GDM1 (cell line): ENCODE measurements at places on chromosomes 2 and 18.

DNA sequence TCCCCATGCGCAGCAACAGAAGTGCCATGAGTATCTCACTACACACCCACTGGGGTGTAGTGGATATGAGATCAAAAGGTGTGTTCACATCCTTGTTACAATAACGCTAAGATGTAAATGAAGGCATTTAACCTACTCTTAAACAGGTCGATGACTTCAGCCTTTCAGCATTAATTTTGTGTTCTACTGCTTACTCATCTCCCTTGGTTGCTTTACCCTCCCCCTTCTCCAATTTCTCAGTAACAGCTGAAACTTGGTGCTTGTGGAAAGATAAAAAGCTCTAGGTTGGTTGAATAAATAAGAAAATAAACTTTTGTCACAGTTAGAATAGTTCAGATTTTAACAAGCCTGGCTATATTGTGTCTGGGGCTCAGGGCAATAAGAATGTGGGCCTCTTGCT lies 147.5 kb upstream of the SESTD1 start:
- DNase-seq = no peak

- DNase-seq = no peak
These were observed 94.8 kb upstream of the CXCR4 start for GRCh38 chr2:136212426-136213378.

DNA sequence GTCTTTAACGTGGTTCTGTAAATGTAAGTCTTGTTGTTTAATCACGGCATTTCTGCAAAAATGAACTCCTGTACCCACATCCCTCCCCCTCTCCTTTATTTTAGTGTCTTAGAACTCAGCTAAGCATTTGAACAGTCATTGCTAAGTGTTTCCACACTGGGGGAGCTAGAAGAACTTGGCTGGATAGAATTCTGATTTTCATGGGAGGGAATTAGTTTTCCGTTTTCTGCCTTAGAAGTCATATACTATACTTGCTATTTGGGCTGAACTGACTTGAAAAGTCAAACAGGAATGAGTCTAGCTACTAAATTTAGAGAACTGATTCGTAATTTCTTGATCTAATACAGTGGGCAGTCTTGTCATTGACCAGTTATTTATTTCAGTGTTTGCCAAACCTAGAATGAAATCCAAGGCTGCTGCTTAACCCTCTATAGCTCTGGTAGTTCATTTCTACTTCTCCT lies 61.1 kb downstream of the FMNL2 start:
- no peak for DNase-seq

DNA sequence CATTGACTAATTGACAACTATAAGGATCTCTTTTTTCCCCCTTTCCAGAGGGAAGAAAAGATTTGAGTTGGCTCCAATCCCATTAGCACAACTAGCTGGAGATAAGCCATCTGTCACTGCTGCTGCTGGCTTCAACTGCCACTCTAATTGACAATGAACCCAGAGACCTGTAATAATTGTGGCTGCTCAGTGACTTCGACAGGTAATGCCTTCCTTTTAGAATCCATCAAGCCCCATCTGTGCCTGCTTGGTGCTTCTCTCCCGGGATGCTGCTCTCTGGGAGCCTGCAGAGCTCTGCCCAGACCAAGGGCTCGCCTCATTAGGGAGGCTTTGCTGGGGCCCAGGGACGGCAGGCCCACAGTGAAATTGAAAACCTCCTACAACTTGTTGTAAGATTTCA lies 376.7 kb upstream of the SOX11 start:
- no peak for DNase-seq

GRCh38 chr2:197092431-197092830 lies 165.9 kb upstream of the PGAP1 start:
- DNase-seq = no peak

- no peak for DNase-seq
These were observed 2.4 kb downstream of the NEU4 start for GRCh38 chr2:241811201-241811951.

DNA sequence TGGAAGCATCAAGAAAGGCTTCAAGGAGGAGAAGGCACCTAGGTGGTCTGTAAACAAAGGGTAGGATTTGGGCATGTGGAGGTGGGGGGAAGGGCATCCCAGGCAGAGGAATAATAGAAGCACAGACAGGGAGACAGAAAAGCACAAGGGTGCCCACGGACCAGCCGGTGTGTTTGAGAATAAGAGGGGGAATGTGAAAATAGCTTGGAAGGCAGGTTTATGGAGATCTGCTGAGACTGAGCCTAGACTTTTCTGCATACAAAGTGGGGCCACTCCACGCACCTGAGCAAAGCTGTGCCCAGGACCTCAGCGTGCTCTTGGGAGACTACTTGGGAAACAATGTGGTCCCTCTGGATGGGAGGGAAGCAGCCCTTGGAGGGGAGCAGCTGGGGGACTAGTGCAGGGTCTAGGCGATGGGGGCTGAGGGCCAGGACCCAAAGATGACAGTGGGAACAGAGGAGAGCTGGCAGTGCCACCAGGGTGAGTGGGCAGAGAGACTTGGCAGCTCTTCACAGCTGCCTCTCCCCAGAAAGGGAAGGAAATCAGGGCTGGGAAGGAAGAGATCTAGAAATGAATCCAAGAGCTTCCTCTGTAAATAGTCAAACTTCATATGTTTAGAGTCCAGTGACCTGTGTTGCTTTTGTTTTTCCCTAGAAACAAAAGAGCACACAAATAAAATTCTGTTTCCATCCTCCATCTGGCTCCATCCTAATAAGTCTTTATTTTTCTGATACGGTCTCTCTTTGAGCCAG lies 110.7 kb upstream of the SMAD7 start:
- no peak for DNase-seq

- DNase-seq = no peak
These were observed 7.4 kb upstream of the GPR75 start for GRCh38 chr2:53867169-53867568.

GRCh38 chr18:33844232-33844631 lies 266.2 kb downstream of the ASXL3 start:
- no peak for DNase-seq

DNA sequence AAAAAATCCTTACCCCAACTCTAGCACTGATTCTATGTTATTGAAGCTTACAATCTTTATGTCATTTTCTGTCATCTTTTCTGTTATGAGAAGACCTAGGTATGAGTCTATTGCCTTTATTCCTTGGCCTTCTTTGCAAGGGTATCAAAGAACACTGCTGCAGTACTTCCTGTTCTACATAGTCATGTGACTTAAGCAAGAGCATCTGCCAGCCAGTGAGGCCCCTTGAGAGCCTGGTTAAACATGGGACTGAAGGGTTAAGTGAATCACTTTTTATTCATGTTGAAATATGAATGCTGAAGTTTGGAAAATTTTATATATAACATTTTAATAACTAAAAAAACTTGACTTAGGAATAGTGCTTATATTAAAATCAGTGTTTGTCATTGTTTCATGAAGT lies 844 bp upstream of the CPS1 start:
- no peak for DNase-seq

DNA sequence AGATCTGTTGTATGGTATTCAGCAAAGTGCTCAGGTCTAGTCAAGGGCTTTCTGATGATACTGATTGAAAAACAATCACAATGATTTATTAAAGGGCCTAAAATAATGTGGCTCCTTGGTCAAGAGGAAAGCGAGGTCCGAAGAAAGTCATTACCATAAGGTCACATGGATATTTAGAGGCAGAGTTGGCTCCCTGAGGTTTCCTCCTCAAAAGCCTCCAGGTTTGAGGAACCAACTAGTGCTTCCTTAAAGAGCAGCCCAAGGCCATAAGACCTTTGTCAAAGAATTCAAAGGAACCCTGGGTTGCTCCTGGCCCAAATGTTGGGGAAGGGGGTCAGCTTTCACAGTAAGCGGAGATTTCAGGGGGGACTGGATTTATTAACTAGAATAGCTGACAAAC lies 280.7 kb upstream of the ATP5MC3 start:
- DNase-seq = no peak

DNA sequence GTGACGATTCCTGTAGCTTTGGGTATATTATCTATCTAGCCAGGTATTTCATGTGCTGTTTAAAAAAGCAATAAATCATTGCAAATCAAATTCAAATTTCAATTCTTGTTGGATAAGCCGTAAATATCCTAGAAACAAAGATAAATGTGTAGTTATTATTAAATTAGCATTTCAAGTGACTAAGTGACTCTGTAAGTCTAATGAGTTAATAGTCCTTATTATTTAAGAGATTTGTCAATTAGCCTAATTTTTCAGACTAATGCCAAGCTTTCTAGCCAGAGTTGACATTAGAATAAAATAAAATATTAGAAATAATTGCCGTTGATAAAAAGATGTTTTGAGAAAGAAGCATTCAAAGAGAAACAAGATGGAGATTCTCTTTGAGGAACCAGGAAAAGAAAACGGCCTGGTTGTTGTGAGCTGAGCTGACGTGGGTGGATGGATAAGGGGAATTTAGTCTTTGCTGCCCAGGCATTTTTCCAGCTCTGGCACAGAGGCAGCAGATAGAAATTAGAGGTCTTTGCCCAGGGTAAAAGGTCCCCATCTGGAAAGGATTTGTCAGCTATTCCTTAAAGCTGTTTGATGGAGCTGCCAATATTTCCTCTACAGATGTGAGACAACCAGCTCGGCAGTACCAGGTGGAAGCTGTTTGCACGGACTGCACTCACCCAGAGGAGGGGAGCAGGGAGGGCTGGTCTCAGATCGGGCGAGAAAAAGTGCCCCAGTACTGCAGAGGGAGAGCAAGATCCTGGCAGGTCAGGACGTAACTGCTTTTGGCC lies 117.3 kb upstream of the SEC11C start:
- no peak for DNase-seq

- DNase-seq = no peak
These were observed 337.8 kb upstream of the DSEL start for GRCh38 chr18:67854340-67854739.

DNA sequence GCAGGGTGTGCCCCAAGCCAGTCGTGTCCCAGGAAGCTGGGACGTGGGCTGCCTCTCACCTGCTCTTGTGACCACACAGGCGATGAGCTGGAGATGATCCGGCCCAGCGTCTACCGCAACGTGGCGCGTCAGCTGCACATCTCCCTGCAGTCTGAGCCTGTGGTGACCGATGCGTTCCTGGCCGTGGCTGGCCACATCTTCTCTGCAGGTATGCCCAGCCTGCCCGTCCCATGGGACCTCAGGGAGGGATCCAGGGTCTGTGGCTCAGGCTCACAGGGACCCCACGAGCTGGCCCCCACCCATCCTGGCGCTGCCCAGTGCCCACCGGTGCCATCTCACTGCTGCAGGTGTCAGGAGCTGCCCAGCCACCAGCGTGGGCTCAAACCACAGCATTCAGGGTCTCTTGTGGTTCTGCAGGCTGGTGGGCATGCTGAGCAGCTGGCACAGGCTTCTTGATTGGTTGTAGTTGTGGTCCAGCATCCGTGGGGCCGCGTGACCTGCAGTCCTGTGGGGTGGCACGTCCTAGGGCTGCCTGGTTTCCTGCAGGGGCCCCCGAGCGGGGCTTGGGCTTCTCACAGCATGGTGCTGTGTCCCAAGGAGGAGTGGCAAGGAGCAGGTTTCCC lies 3.8 kb downstream of the BOK start:
- no peak for DNase-seq

- DNase-seq = no peak
These were observed 81.9 kb downstream of the DGKD start for GRCh38 chr2:233436191-233436581.

DNA sequence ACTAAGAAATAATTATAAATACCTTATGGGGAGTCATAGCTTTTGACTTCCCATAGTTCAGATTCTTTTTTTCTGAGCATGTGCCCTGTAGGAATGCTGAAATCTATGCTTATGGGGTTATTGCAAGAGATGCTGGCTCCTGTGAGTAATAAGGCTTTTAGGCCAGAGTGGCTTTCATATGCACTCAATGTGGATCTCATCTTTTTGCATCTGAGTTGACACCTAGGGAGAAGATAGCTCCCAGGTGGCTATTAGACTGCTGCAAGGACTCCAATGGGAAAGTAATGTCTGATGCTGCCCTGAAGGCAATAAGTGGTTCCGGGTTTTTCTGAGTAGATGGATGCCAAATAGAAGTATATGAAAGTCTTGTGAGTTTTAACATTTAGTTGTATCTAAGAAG lies 21.0 kb downstream of the DNAH6 start:
- DNase-seq = no peak

GRCh38 chr2:43631618-43632317 lies 5.3 kb upstream of the PLEKHH2 start:
- no peak for DNase-seq

DNA sequence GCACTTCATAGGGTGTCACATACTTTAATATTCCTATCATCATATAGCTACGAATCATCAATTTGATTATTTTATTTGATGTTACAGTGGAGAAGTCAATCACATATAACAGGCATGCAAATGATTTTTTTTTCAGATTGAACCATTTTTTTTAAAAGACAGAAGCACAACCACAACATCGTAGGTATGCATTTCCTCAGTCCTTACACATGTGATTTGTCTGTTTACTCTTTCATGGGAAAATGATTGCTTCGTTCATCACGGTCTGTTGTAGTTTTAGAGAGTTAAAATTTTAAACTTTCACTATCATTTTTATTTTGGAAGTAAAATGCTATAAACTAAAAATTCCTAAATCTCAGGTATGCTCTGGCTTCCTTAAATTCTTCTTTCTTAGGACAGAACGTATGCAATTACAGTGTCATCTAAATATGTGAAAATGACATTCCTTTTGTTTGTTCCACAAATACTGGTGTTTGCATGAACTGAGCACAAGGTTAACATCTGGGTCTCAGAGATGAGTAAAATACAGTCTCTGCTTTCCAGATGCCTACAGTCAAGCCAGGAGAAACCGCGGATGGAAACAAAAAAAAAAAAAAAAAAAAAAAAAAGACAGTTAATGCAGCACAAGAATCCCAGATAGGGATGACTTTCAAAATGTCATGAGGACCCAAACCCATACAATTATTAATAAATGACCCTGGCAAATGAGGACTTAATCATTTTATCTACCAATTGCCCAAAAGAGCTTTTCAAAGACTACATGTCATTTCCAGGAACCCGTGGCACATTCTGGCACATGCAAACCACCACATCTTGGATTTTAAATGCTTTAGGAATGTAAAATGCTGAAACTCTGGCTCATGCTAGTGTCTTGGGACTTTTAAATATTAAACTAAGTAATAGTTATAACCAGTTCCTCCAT lies 201.2 kb downstream of the LRP1B start:
- DNase-seq = no peak

- no peak for DNase-seq
These were observed 225.3 kb downstream of the CNTNAP5 start for GRCh38 chr2:124250433-124250832.

DNA sequence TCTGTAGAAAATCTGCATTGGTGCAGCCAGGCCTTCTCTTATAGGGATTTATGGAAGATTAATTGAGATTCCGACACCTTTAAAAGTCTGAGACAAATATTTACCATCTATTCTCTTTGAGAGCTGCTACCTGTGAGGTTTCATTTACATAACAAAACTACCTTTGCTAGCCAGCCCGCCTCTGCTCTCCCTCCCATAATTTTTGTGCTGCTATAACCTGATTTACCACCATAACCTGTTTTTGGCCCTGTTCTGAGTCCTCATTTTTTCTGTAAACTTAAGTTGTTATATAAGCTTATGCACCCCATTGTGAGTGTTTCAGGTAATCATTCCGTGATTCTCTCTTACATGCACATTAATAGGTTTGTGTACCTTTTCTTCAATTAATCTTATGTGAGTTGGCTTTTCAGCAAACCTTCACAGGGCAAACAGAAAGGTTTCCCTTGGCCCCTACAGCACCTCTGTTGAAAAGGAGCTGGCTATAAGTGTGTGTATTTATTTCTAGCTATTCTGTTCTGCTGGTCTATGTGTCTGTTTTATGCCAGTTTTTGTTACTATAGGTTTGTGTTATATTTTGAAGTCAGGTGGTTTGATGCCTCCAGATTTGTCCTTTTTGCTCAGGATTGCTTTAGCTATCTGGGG lies 114.9 kb upstream of the XIRP2 start:
- DNase-seq = no peak

GRCh38 chr2:238032755-238033337 lies 28.0 kb upstream of the SCLY start:
- no peak for DNase-seq
